ENCODE measurements at places on chromosomes 1 and 21.

DNA sequence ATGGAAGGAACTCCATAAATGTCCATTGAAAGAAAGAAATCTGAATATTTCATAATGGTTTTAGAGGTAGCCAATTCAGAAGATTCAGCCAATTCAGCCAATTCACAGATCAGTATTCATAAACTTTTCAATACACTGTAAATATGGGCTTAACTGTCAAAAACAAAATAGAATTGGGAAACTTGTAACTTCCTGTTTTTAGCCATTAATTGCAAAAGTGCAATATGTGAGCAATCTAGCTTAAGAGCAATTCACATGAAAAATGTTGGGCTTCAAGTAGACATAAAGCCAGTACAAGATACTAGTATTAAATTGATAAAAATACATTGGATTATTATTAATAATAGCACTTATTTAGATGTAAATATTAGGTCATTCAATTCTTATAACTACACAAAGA is 27.5 kb upstream of the PLPPR4 start:
- DNase-seq = no peak

- no peak for DNase-seq
Observed at GRCh38 chr1:101723415-101723814, 273.3 kb downstream of the OLFM3 start.

GRCh38 chr1:19035377-19036040 is 79.0 kb upstream of the IFFO2 start:
- DNase-seq = no peak

- DNase-seq = no peak
Observed at GRCh38 chr1:175209493-175209921, 16.9 kb upstream of the KIAA0040 start.

- DNase-seq = no peak
Observed at GRCh38 chr1:84223751-84224432, 77.6 kb upstream of the SAMD13 start.

DNA sequence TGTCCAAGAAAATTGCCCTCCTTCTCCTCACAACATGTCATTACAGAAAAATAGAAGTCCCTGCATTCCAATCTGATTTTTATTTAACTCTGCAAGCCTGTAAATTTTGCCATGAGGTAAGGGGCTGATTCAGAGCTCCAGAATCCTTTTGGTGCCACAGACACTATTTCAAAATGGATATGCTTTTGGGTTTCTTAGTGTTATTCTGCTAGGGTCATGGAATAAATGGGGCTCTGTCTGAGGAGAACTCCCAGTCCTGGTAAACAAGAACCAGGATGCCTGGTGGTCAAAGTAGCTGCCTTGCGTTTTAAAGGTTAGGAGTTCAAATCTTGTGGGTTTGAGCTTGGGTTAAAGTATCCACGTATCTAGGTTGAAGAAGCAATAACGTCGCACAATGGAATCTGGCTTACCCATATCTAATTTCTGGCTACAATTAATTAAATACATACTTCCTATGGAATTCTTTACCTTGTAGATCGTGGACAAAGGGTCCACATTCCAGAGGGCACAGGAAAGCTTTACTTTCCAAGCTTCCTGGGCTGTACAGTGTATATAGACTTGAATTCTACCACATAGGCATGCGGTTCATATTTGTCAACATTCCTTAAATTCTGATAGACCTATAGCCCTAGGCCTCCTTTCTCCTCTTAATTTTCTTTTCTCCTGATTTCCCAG is 98.0 kb upstream of the CDC42BPA start:
- DNase-seq = no peak

DNA sequence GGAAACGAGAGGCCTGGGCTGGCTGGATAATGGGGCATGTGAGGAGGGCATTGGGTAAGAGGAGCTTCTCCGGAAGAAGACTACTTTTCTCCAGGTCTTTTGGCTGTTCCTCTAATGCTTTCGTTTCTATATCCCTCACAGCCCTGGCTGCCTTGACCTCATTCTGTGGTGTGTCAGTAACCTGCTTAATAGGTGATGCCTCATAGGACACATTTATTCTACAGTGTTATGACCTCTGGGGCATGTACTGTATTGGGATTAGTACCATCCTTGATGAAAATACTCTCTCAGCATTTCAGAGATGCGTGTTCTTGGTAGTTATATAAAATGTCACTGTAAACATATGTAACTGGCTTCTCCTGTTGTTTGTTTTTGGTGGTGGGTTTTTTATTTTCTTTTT is 40.1 kb downstream of the PGM1 start:
- no peak for DNase-seq

DNA sequence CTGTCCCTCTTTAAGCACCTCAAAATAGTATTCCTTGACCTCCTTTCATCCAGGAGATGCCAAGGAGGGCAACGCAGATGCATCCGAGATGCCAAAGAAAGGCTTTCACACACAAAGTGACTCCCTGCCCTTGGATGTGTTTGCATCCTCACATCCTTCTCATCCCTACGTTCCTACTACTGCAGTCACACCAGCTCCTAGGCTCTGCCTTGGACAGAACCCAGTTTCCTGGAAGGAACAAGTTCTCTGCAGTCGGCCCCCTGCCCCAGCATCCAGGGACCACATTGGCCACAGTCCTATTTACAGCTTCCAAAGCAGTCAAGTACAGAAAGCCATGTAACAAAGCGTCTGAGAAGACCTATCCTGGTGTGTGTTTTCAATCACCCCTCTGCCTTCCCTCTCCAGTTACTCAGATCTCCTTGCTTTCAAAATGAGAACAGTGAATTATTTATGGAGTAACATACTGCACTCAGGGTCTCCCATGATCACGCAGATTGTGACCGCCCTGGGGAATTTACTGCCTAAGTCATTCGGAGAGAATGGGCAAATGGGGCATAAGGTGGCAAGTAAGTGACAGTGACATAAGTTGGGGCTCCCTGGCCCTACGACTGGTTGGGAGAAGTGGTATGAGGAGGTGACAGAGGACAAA is 21.8 kb upstream of the SRP9 start:
- no peak for DNase-seq

GRCh38 chr1:34792868-34793727 is at the start of gene GJA4:
Gene GJA4, plus strand, starts transcription at chr1:34792999. Its CDS starts 1,215 bp downstream, at chr1:34794214.
- DNase-seq = no peak

DNA sequence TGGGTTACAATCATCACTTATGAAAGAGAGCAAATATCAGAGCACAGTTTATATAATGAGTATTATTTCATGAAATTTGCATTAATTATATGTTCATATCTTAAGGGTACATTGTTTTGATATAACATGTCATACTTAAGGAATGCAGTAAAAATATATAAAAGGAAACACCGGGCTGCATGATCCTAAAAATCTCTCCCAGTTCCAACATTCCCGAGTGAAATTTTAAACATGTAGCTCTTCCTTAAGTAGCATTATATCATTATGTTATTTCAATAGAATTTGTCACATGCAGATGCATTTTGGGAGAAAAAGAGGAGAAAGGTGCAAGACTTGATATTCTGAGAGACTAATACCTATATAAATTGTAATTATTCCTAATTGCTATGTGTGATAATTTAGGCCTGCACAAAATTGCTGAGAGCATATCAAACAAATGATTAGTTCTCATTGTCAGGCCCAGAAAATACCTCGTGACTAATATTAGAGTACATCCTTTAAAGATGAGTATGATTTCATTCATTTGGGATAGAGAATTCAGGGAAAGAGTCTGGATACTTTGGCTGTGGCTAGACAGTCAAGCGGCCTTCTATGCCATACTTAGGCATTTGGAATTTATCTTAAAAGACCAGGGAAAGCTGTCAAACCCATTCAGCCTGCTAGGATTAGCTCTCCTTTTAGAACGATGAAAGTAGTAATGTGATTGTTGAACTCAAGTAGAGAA is 86.8 kb downstream of the ADGRL2 start:
- no peak for DNase-seq
